Stimulated activated CD4-positive, alpha-beta T cell treated with anti-CD3 and anti-CD28 coated beads, Interleukin-2, amount 100 ng/mL, for 24 hours (primary cell): ENCODE measurements at places on chromosomes 16 and 17.
A peak's percentile ranks its signal among the peaks of the same experiment; 100 is the strongest.

GRCh38 chr16:3577302-3577752 is at the start of gene NLRC3:
NLRC3 (minus strand) TSS chr16:3577403; CDS start chr16:3565036, 12,367 bp downstream.
- DNase-seq, result peak; percentile 48

DNA sequence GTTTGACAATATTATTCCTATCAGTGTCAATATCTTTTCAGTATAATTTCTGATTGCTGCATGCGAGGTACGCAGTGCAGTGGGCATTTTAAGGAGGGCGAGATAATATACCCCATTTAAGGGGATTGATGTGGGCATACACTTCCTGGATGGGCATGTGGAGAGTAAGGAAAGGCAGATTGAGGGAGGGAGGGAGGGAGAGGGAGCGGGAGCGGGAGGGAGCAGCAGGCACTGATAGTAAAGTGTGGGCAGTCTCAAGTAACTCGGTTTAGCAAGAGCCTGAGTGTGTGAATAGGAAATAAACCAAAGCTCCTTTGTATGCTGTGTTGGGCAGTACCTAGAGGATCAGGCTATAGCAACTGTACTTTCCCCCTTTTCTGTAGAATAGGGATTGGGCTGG is 5.1 kb downstream of the BPTF start:
- DNase-seq, result no peak

DNA sequence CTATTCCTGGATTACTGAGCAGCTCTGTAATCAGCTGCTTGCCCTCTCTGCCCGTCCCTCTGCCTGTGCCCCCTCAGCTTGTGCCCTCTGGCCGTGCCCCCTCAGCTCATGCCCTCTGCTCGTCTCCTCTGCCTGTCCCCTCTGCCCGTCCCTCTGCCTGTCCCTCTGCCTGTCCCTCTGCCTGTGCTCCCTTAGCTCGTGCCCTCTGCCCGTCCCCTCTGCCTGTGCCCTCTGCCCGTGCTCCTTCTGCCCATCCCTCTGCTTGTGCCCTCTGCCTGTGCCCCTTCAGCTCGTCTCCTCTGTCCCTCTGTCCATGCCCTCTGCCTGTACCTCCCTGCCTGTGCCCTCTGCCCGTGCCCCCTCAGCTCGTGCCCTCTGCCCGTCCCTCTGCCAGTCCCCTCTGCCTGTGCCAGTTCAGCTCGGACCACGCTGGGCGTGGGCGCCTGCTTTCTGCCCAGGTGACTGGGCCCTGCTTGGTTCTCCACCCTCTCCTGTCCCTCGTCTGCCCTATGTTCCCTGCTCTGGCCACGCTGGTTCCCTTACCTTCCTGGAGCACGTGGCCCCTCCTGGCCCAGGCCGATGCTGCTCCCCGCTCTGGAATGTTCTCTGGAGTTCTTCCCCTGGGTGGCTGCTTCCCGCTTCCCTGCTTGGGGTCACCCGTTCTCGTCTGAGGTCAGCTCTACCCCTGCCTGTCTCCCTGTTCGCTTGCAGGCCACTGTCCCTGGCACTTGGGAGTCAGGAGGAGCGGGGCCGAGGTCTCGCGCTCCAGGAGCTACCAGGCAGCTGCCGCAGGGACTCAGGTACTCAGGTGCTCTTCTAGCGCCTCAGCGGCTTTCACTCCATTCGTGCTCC is 63.9 kb downstream of the BANP start:
- no peak for DNase-seq

DNA sequence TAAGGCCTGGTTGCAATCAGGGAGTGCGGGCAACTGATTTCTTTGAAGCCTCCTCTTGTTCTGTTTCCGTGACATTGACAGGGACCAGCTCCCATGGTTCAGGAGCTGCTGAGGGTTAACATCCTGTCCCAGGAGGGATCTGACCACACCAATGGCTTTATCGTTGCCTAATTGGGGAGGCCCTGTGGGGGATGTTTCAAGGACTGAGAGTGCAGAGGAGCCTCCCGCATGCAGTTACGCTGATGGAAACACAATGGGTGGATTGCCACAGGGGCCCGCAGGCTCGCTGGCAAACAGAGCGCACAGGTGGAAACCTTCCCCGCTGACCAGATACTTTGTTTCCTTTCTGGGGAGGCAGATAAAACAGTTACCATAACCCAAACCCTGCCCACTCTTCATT is 23.8 kb upstream of the ABCC1 start:
- no peak for DNase-seq

GRCh38 chr17:79985361-79985942 is 50.2 kb downstream of the TBC1D16 start:
- DNase-seq, result no peak

- DNase-seq, result no peak
Measured at GRCh38 chr16:57071831-57072582, 20.4 kb upstream of the CPNE2 start.
